ENCODE measurements at places on chromosomes 16 and 17.

DNA sequence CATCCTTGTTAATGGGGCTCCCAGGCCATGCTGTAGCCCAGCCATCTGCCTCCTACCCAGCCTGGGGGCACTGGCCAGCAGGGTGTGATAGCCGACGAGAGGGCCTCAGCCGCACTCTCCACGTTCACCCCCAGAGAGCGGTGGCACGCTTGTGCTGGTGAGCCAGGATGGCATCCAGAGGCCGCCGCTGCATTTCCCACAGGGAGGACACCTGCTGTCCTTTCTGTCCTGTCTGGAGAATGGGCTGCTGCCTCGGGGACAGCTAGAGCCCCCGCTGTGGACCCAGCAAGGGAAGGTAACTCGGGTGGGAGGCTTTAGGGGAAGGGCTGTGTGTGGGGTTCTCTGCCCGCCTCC, 27.4 kb downstream of the SGSM2 start:
- no peak for DNase-seq

DNA sequence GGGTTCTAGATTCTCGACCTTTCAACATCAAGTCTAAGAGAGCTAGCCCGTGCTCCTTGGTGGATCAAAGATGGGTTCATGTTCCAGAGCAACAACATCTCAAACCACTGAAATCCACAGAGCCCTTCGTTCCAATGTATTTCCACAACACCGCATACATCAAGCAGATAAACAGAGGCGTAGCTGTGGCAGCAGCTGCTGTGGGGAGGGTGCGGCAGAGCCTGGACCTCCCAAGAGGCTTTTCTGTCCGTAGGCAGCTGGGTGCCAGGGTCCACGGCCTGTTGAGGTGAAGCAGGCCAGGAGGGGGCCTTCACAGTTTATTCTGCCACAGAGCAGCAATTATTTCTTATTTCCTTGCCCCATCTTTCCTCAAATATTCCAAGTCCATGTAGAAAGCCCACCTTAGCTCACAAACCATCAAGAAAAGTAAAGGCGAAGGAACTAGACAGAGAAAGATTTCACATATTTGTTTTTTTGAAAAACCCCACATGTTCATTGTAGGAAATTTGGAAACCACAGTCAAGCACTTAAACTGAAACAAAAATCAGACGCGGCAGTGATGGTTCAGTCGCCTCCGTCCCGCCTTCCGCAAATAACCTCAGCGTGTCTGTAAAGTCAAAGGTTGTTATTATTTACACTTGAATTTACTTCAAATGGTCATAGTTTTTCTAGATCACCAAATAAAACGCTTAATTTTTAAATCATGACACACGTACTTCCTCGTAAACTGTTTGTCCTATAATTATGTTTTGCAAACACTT, 144.6 kb upstream of the FOXF1 start:
- DNase-seq, result no peak

DNA sequence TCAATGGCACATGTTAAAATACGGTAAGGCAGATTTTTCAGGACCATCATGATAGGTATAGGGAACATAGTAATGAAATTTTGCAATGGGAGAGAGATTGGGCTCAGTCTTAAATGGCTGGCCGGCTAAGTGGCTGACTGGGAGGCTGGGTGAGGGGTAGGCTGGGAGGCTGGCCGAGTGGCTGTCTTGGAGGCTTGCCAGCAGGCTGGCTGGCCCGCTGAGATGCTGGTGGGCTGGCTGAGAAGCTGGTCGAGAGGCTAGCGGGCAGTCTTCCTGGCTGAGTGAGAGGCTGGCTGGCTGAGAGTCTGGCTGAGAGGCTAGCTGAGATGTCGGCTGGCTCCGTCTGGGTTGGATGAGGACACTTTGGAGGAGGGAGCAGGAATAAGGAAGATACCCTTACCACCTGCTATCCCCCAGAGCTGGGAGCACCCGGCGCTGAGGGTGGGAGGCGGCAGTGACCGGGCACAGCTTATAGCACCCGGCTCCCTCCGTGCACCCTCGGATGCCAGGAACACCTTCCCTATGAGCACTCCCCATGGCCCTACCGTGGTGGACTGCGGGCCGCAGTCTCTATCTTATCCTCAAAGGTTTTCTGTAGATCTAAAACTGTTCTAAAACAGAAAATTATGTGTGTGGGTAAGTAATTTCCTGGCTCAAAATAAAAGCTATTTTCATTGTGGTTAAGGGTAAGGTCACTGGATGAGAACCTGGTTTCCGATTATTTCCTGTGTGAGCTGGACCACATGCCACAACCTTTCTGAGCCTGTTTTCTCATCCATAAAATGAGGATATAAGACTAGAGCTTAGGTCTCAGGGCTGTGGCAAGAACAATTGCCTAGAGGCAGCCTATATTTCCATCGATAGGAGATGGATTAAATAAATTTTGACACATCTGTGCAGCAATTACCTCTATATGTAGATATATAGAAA, 34.5 kb upstream of the TMC5 start:
- no peak for DNase-seq

GRCh38 chr16:12083631-12084030, 107.1 kb downstream of the SNX29 start:
- DNase-seq, result no peak

DNA sequence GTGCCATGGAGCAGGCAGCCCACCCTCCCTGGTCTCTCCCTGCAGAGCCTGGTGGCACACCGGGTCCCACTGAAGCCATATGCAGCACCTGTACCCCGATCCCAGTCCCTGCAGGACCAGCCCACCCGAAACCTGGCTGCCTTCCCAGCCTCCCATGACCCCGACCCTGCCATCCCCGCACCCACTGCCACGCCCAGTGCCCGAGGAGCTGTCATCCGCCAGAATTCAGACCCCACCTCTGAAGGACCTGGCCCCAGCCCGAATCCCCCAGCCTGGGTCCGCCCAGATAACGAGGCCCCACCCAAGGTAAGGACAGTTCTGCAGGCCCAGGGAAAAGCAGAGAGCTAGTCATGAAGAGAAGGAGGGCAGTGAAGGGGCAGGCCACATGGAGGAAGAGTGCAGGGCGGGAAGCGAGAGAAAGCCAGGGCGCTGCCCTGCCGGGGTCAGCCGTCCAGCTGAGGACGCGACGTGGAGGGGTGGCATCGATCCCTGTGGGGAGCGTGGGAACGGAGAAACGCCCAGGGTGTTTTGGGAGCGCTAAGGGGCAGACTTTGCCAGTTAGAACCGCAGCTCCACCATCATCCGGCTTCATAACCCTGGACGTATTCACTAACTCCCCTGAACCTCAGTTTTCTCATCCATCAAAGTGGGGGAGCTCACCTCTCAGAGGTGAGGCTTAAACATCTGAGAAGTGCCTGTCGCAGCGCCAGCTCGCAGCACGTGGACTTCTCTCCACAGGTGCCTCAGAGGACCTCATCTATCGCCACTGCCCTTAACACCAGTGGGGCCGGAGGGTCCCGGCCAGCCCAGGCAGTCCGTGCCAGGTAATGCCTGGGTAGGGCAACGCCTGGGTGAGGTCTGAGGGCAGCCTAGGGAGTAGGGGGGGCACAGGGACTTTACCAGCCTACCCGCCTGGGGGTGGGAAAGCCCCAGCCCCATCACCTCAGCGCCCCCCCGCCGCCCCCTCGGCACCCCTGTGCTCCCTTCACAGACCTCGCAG, 7.6 kb upstream of the C17orf107 start:
- DNase-seq, result no peak

GRCh38 chr17:42853968-42854790, 3.2 kb downstream of the AOC3 start:
- no peak for DNase-seq

- no peak for DNase-seq
Measured at GRCh38 chr17:72569148-72569946, 448.5 kb downstream of the SOX9 start.

DNA sequence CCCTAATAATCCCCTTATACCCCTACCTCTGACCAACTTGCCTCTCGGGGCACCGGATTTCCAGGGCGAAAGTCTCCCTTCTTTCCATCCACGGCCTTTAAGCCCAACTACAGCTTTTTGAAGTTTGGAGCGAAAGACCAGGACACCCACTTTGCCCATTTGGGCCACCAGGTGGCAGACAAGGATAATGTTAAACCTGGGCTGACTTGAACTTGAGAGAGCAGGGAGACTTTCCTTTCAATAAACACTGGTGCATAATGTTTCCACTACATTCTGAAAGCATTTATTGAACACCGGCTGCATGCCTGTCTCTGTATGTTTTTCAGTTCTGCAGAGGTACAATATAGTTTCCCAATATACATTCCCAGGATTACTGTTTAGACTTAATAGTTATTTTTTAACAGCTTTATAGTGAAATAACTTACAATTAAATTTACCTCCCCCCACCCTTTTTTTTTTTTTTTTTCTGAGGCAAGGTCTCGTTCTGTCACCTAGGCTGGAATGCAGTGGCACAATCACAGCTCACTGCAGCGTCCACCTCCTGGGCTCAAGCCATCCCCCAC, 6.9 kb upstream of the CES3 start:
- DNase-seq, result peak; percentile 74

DNA sequence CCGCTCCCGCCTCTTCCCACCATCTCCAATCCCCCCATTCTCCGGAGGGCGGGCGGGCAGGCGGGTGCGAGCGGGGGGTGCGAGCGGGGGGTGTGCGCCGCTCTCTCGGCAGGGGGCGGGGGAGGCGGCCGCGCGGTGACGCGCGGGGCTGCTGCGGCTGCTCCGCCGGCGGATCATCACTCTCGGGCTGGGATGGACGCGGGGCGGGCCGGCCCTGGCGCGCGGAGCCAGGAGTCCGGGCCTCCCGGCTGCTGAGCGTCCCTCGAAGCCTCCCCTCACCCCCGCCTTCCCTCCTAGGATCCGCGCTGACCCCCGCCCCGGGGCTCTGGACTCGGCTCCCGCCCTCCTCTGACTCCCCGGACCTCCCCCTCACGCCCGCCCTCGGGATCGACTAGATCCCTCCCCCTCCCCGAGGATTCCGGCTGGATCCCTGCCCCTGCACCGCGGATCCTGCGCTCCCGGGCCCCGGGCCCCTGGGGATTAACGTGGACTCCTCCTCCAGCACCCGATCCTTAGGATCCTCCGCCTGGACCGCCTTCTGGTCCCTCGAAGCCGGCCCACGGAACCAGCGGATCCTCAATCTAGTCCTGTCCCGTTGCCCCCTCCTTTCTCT, 946 bp upstream of the TMEM256 start:
- DNase-seq, result no peak

GRCh38 chr17:72683506-72684404, 408.7 kb downstream of the SLC39A11 start:
- peak; percentile 94 for DNase-seq

DNA sequence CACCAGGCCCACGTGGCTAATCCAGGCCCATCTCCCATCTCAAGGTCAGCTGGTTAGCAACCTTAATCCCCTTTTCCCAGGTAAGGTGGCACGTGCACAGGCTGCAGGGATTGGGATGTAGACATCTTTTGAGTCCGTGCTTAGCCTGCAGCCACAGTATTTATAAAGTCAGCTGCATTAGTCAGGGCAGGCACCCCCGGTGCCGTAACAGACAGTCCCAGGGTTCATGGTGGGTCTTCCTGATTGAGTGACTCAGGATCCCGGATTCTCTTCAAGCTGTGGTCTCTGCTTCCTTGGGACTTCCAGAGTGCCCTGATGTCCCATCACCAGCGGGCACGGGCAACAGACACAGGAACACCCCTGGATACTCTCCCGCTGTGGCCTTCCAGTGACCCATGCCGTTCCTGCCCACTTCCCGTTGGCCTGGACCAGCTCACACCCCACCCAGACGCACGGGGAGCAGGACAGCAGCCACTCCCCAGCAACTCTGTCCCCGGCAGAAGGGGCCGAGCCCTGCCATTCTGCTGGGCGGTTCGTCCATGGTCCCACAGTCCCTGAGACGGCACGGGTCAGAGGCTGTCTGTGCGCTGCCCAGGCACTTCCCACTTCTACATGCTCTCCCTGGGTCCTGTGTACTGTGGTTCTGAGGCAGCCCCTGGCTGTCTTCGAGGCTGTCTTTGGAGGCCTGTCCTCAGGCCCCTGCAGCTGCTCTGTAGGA, 248.6 kb upstream of the GSE1 start:
- DNase-seq, result no peak

GRCh38 chr17:42518046-42518754, 17.8 kb upstream of the NAGLU start:
- DNase-seq, result peak; percentile 79

- DNase-seq, result no peak
Measured at GRCh38 chr17:74786431-74787055, 10.4 kb upstream of the NAT9 start.

GRCh38 chr16:50313596-50314478, 47.5 kb downstream of the ADCY7 start:
- no peak for DNase-seq

DNA sequence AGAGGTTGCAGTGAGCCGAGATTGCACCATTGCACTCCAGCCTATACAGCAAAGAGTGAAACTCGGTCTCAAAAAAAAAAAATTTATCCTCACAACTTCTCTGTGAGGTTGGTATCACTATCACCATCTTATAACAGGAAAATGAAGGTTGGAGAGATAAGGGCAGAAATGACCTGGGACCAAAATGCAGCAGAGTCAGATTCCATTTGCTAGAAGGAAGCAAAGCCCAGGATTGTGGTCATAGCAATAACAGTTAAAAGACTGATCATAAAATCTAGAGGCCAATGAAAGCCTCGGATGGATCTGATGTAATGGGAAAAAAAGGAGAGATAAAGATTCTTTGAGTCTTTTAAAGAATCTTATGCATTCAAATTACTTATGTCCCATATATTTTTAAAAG, 69.6 kb upstream of the TEKT1 start:
- no peak for DNase-seq

DNA sequence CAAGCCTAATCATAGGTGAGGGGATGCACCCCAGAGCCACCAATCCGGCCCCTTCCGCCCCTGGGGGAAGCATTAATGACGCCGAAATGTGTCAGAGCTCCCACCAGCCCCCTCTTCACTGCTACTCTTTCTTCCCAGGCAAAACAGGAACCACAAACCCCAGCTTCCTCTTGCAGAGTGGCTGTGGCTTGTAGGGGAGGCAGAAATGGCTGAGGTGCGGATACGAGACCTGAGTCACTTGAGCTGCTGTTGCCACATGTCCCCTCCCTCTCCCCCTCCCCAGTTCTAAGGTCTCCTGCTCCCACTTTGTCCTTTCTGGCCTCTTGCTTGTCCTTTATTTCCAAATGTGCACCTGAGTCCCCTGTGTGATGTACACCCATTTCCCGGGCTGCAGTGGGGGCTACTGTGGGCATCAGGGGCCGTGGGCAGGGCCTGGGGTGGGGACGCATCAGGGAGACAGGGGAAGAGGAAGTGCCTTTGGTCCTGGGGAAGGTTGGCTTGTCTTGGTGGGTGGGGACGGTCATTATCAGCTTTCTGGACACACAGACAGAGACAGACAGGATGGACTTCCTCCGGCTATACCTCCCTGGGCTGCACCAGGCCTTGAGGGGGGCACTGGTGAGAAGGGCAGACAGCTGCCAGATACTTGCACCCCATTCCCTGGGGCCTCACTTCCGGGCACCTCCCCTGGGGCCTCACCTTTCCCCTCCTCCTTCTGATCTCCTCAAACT, at the start of gene APOBR:
Gene APOBR (plus strand): TSS at position 523 of the 731 bp plus-strand sequence. CDS start 39 bp downstream, at position 562.
- DNase-seq, result no peak

DNA sequence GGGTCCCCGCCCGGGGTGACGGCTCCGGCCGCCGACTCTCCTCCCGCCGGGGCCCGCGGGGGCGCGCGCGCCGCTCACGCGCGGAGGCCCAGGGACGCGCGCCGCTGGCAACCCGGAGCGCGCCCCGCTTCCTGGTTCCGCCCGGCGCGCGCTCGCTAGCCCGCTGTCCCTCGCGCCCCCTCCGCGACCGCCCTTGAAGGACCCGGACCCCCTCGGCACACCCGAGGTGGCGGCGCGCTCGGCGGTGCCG, at the start of gene STAT5B:
Gene STAT5B (minus strand): TSS at position 33 of the 250 bp plus-strand sequence. CDS start 44,264 bp downstream, outside the sequence.
- DNase-seq, result no peak

GRCh38 chr16:67509016-67509415, 19.6 kb upstream of the RIPOR1 start:
- no peak for DNase-seq

- no peak for DNase-seq
Measured at GRCh38 chr16:49108611-49109010, 173.0 kb downstream of the CBLN1 start.

Data from HCT116 (cell line).